Panc1 (cell line): ENCODE measurements at places on chromosomes 16 and 17. TPM values are rescaled to one million over a fixed set of nuclear protein-coding genes. Genes with fewer than 3 reads are reported as not detected.
A peak's percentile ranks its signal among the peaks of the same experiment; 100 is the strongest.

The PMP22 gene
- 6.0 TPM for total RNA-seq

DNA sequence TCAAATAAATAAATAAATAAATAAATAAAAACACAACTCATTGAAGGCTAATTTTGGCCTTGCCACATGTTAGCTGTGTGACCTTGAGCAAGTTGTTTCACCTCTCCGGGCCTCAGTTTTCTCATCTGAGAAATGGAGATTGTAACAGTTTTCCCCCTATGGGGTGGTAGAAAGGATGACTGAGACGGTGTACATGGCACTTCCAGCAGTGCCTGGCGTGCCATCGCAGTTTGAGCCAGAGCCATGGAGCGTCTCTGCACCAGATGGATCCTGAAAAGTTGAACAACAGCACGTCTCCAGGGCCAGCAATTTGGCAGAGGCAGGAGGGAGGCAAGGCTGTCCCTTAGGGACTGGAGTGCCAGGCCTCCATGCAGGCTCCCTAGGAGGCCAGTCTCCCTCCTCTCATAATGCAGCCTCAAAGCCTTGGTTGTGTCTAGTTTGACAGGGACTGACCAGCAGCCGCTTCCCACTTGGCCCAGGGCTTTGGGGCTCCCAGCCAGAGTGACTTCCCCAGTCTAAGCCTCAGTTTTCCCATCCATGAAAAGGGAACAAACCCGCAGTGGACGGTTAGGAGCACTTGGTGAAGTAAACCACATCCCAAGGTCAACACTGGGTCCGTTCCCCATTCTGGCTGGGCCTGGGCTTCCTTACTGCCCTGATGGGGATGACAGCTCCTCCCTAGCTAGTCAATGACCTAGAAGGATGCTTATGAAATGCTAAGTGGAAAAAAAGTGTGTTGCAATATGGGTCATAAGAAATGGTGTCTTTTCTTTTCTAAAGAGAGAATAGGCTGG, 19.3 kb downstream of the SOCS1 start:
- DNase-seq: no peak
- H3K27me3 ChIP-seq: no peaks in the 10 kb centered on the region
- H3K4me1 ChIP-seq: no peaks in the 10 kb centered on the region
- no peaks in the 10 kb centered on the region for H3K36me3 ChIP-seq
- no peak overlapping the region for H3K4me3 ChIP-seq

The DNAH3 gene
- total RNA-seq: 0.62 TPM

GRCh38 chr16:10539793-10540192, 40.6 kb downstream of the EMP2 start:
- no peaks in the 10 kb centered on the region for H3K36me3 ChIP-seq
- H3K27me3 ChIP-seq: no peaks in the 10 kb centered on the region
- no peak overlapping the region for H3K4me3 ChIP-seq
- no peak overlapping the region for H3K27ac ChIP-seq
- DNase-seq: no peak
- no peaks in the 10 kb centered on the region for H3K4me1 ChIP-seq

The GRAP gene
- 0.21 TPM for total RNA-seq

DNA sequence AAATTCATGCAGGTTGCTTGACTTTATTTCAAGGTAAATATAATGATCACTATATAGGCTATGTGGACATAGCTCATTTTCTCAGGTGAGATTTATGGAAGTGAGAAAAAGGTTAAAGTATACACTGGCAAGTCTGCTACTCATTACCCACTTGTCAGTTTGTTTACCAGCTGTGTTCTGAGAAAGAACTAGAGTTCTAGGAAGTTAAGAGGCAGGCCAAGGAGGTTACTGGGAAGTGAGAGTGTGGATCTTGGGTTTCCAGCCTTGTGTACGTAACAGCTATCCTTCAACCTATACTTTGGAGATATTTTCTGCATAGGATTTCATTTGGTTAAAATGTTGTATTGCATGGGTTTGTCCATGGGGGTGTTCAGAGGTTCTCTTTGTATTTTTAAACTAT, 31.9 kb upstream of the COX10 start:
- H3K4me1 ChIP-seq: no peaks in the 10 kb centered on the region
- H3K27ac ChIP-seq: no peak overlapping the region
- H3K36me3 ChIP-seq: no peaks in the 10 kb centered on the region

GRCh38 chr17:63533433-63534077, 10.4 kb downstream of the KCNH6 start:
- no peaks in the 10 kb centered on the region for H3K27me3 ChIP-seq
- no peak overlapping the region for H3K27ac ChIP-seq
- DNase-seq: no peak
- H3K4me3 ChIP-seq: no peak overlapping the region
- no peaks in the 10 kb centered on the region for H3K4me1 ChIP-seq
- H3K36me3 ChIP-seq: no peaks in the 10 kb centered on the region

The NPIPB13 gene
- total RNA-seq: 19.8 TPM

DNA sequence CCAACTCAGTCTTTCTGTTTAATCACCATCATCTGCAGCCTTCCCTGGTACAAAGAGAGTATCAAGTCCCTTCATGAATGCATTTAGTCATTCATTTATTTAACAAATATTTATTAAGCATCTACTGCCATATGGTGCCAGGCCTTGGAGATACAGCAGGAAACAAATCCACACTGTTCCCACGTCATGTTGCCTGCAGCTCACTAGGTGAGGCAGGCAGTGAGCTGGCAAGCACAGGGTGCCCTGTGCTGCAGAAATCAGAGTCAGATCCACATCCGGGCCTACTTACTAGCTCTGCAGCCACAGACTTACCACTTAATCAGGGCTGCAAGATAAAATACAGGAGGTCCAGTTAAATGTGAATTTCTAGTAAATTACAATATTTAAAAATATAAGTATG, 38.5 kb upstream of the CES5A start:
- H3K27ac ChIP-seq: no peak overlapping the region
- no peak for DNase-seq
- no peaks in the 10 kb centered on the region for H3K4me1 ChIP-seq
- no peaks in the 10 kb centered on the region for H3K27me3 ChIP-seq
- H3K4me3 ChIP-seq: no peak overlapping the region
- H3K36me3 ChIP-seq: no peaks in the 10 kb centered on the region

DNA sequence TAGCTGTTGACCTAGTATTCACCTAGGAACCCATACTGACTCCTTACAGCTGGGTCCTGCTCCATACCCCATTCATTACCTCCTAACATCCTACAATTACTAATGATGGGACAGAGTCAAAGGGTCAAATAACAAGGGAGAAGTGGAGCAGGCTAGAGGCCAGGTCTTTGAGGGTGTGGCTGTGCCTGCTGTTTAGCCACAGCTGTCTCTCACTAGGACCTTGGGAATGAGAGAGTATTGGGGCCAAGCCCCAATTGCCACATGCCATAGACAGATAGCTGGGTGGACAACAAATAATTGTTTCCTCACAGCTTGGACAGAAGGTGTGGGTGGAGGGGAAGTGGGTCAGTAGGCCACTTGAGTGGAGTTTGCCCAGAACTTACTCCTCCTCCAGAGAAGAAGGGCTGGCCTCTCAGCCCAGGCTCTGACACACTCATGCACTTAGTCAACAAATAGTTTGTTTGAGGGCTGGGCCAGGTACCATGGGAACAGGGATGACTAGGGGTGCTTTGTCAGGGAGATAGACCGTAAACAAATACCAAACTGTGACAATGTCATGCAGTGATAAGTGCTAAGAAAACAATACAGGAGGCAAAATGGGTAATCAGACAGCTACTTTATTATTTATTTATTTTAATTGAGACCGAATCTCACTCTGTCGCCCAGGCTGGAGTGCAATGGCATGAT, 10.2 kb upstream of the CENPT start:
- no peak overlapping the region for H3K27ac ChIP-seq
- no peak overlapping the region for H3K4me3 ChIP-seq
- no peaks in the 10 kb centered on the region for H3K36me3 ChIP-seq
- H3K4me1 ChIP-seq: peaks cover 15% of the 10 kb centered on the region
- DNase-seq: peak; percentile 78

DNA sequence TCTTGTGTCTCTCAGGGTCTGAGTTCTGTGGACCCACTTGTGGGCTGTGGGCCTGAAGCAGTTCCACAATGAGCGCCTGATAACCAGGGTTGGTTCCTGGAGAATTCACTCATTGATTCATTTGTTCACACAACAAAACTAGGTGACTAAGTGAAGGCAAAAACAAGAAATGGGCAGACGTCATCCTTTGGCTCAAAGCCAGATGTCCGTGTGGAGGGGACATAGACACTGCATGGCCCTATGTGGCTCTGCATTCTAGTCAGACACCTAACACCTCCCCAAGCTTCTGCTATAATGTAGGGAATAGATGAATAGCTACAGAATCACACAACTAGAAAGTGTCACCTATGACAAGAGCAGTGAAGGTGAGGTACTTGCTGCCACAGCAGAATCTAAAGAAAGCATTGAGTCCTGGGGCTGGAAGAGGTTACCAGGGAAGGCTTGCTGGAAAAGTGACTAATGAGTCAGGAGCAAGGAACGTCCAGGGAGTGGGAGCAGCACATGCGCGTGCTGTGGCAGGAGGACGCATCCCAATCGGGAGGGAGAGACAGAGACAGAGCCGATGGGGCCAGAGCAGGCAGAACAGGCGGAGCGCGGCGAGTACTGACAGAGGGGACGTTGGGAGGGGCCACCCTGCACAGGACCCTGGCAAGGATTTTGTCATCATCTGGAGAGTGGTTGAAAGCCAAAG, 58.9 kb downstream of the CES1 start:
- H3K27me3 ChIP-seq: no peaks in the 10 kb centered on the region
- no peak for DNase-seq
- no peaks in the 10 kb centered on the region for H3K36me3 ChIP-seq
- no peak overlapping the region for H3K27ac ChIP-seq

The SDR42E1 gene
- 0.33 TPM for total RNA-seq

DNA sequence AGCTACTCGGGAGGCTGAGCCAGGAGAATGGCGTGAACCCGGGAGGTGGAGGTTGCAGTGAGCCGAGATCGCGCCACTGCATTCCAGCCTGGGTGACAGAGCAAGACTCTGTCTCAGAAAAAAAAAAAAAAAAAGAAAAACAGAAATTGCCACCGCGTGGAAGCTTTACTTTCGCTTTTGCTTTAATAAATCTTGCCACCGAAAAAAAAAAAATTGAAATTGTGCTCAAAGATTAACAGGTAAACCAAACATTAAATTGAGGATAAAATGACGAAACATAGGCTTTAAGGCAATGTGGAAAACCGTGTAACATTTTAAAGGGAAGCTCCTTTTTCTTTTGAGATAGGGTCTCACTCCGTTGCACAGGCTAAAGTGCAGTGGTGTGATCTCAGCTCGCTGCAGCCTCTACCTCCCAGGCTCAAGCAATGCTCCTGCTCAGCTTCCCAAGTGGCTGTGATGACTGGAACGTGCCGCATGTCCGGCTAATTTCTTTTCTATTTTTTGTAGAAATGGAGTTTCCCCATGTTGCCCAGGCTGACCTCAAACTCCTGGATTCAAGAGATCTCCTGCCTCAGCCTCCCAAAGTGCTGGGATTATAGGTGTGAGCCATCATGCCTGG, 40.1 kb downstream of the ZNF276 start:
- no peak overlapping the region for H3K27ac ChIP-seq
- no peak for DNase-seq
- no peaks in the 10 kb centered on the region for H3K36me3 ChIP-seq
- no peaks in the 10 kb centered on the region for H3K27me3 ChIP-seq
- no peak overlapping the region for H3K4me3 ChIP-seq

- H3K36me3 ChIP-seq: no peaks in the 10 kb centered on the region
- no peaks in the 10 kb centered on the region for H3K4me1 ChIP-seq
- H3K4me3 ChIP-seq: no peak overlapping the region
- peaks cover 12% of the 10 kb centered on the region; the same call in 1 of the 2 replicates for H3K27me3 ChIP-seq
These were observed 247.2 kb downstream of the XYLT1 start for GRCh38 chr16:17223576-17223975.
